Left cardiac atrium (tissue), 4 donors: ENCODE measurements at places on chromosomes 6 and 20.

DNA sequence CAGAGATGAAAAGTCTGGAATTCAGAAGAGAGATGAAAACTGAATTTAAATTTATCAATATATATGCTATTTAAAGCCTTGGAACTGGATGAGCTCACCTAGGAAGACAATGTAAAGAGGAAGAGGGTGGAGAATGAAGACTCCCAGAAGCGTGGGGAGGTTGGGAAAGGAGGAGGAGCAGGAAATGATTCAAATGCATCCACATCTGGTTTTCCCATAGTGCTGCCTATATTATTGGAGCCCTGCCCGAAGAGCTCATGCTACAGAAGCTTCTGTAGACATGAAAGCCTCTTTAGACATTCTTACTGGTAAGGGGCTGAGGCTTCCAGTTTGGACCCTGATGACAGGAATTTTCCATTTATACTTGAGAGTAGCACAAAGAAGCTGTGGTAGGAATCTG is 19.2 kb downstream of the PDE7B start:
- no peak for DNase-seq

GRCh38 chr20:33622705-33623365 is 39.3 kb upstream of the C20orf144 start:
- no peak for DNase-seq

DNA sequence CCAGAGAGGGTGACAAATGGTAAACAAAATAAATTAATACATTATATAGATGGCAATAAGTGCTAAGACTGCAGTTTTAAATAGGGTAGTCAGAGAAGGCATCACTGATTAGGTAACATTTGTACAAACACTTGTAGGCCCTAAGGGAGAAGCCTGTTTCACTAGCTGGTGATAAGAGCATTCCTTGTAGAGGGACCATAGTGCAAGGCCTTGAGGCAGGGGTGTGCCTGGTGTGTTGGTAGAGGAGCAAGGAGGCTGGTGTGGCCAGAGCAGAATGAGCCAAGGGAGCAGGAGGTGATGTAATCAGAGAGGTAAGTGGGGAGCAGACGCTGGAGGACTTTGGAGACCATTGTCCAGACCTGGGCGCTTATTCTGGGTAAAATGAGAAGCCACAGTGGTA is 70.7 kb downstream of the ANKRD6 start:
- no peak for DNase-seq

GRCh38 chr20:34843421-34843820 is 18.0 kb upstream of the NCOA6 start:
- DNase-seq = no peak

DNA sequence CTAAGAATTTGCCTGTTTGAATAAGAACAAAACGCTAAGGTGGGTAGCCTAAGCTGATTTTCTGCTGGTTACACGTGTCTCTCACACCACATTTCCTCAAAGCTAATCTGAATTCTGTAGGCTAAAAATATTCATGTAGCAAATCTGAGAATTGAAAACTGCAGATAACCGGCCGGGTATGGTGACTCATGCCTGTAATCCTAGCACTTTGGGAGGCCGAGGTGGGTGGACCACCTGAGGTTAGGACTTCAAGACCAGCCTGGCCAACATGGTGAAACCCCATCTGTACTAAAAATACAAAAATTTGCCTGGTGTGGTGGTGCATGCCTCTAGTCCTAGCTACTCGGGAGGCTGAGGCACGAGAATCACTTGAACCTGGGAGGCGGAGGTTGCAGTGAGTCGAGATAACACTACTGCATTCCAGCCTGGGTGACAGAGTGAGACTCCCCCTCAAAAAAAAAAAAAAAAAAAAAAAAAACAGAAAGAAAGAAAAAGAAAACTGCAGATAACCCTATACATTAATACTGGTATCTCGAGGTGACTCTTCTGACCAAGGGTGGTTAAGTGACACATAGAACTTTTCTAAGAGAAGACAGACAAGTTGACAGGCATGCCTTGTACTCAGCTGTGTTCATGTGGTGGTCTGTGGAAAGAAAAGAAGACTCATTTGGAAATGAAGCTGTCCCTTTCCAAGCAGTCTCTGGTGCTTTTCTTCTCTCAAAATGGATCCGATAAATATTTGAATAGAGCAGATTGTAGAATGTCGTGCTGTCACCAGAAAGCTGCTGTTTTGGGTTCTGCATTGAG is 24.7 kb upstream of the ASXL1 start:
- no peak for DNase-seq

GRCh38 chr6:3752531-3753227 is 1.2 kb upstream of the PXDC1 start:
- DNase-seq = no peak

- no peak for DNase-seq
These were observed 144.9 kb upstream of the OLIG3 start for GRCh38 chr6:137638926-137639706.

- DNase-seq = no peak
These were observed 672.3 kb downstream of the UTRN start for GRCh38 chr6:144957236-144957937.

GRCh38 chr6:145866456-145867396 is 52.1 kb upstream of the FBXO30 start:
- DNase-seq = no peak

DNA sequence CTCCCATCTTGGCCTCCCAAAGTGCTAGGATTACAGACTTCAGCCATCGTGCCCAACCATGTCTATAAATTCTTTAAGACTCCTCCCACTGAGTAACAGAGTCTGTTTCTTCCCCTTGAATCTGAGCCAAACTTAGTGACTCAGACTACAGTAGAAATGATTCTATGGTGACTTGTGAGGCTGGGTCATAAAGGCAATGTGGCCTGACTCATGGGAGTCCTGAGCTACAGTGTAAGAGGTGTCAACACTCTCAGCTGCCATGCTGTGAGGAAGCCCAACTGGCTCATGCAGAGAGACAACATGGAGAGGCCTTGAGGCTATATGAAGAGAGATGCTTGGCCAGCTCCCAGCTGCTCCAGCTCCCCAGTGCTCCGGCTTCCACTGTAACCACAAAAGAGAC is 5.2 kb upstream of the NRSN2 start:
- DNase-seq = no peak

DNA sequence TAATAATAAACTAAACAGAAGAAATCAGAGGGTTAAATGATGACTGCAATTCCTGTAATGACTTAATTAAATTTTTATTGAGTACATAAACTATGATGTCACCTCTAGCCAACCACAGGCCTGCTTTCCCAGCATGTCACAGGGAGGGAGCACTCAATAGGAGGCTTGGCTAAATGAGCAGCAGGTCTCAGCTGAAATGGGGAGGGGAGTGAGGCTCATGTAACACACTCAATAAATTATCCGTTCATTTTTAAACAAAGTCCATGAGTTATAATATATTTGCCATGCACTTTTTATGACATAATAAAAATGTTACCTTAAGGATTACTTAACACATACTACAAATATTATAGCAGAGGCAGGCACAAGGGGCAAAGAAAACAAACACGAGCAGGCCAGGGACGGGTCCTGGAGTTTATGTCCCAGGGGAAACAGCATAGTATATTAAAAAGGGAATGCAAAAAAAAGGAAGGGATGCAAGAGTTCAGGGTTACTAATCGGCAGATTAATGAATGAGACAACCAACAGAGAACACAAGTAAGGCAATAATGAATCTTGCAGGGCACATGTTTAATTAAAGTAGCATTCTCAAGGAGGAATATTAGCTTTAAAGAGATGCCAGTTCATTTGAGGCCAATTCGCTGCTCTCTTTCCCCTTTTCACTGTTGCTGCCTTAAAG is 27.1 kb upstream of the FAM83C start:
- DNase-seq = no peak

- no peak for DNase-seq
These were observed 90.7 kb downstream of the CEP57L1 start for GRCh38 chr6:109186012-109186411.

DNA sequence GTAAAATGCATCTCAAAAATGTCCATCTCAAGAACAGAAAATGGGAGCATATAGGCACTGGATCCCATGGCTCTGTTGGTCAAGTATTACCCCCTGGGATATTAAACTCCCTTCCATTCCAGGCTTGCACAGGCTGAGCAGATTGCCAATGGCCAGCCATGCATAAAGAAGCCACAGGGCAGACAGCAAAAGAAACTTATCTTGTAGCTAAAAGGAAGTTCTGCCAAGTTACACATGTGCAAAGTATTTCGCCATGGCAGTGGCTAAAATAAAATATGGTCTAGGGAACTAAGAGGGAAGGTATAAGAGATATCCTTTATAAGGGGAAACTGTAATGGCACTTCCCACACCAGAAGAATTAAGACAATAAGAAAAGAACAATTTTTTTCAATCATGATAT is 415.6 kb upstream of the BTBD3 start:
- no peak for DNase-seq

DNA sequence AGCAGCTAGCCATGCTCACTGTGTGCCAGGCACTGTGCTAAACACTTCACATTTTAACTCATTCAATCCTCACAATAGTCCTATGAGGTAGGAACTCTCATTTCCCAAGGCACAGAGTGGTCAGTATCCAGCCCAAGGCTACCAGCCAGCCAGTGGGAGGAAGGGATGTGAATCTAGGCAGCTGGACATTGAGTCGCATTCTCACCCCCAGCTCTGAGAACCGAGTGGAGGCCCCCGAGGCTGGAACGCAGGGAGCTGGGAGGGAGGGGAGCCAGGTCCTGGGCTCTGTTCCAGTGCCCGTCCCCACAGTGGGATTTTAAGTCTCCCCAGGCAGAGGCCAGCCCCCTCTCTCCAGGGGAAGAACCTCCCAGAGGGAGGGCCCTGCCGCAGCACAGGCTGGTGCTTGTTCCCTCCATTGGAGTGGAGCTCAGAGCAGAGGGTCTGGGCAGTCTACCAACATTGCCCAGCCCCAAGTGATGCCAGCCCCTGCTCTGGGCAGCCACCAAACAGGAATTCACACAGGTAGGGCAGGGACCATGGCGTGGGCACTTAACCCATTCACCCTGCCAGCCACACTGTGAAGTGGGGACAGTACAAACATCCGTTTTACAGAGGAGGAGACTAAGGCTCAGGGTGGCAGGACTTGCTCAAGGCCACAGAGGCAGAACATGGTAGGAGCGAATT is 131.3 kb downstream of the CEBPB start:
- DNase-seq = no peak

- DNase-seq = no peak
These were observed 157.9 kb downstream of the MRPL14 start for GRCh38 chr6:43969158-43969981.

GRCh38 chr6:128515550-128516513 is 4.6 kb downstream of the PTPRK start:
- DNase-seq = no peak

- no peak for DNase-seq
These were observed 102.3 kb upstream of the TBX18 start for GRCh38 chr6:84866715-84867114.

DNA sequence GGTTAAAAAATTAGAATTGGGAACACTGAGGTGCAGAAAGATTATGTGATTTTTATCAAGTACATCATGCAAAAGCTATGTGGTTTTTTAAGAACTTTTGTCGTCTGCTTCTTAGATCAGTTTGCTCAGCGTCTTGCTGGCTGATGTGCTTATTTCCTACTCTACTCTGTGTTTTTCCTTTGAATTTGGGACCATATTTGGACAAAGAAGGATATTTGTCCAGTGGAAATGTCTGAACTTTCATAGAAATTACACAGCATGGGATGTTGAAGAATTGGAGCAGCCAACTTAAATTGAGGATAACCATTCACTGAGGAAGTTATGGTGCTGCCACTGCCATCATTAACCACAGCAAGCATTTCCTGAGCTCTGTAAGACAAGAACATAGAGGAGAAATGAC is 252.8 kb upstream of the HS3ST5 start:
- DNase-seq = no peak

DNA sequence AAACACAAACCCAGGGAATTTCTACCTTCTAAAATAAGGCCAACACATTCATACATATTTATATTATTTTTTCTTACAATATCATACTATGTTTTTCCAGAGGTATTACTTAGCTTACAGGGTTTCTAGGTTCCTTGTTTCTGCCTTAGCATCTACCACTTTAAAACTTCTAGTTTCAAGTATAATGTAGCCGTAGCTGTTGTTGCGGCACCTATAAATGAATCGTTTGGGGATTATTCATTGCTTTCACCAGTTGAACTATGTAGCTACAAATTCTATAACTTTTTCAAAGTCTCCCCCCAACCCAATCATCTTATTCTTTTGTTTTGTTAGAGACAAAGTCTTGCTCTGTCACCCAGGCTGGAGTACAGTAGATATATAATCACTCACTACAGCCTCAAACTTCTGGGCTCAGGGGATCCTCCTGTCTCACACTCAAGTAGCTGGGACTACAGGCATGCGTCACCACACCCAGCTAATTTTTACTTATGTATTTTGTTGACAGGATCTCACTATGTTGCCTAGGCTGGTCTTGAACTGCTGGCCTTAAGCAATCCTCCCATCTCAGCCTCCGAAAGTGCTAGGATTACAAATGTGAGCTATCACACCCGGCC is 43.9 kb downstream of the TNFAIP3 start:
- no peak for DNase-seq

DNA sequence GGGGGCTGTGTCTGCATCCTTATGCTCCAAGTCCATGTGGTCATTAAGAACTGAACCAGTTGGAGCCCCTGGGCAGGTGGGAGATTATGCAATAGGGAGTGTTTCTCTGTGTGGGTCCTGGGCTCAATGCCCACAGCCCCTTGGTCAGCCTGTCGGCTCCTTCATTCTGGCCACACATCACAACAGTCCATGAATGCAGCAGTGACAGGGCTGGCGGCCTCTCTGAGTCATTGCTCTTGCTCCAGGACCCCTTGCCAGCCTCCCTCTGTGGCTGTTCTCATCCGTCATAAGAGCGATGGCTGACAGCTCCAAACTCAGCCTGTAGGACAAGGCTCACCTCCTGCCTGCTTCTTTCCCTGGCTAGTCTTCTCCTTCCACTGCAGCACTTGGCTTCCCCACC is 609.5 kb upstream of the CDH4 start:
- no peak for DNase-seq

- no peak for DNase-seq
These were observed 116.0 kb downstream of the CRYBG1 start for GRCh38 chr6:106476331-106477105.

DNA sequence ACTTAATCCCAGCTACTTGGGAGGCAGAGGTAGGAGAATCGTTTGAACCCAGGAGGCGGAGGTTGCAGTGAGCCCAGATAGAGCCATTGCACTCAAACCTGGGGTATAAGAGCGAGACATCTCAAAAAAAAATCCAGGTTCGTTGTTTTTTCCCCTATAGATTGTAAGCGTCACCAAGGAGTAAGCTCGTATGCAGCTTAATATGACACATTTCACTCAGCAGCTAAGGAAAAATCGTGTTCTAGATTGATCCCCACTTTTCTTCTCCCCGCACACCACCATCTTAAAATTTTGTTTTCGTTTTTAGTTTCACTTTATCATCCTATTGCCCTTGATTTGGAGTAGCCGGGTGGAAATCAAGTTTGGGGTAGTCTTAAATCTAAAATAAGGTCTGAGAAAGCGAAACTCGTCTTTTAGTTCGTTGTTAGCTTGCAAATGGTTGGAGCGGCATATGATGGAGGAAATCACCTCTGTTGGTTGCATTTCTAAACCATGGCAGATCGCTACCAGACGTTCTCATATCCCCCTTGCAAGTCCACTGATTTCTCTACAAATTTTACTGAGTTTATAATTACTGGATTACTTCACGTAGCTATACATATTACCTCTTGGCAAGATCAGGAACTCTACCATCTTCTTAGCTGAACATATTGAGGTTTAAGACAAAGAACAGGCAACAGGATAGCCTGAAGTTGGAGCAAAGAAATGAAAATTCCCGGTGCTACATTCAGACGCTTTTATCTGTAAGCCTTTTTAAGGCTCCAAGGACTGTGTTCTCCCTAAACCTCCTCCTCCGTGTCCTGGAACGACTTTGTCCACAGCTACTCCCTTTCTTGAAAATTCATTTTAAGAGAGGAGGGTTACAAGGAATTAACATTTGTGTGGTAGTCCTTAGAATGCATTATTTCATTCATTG is 91.1 kb upstream of the BTN3A2 start:
- DNase-seq = no peak

- DNase-seq = no peak
These were observed 23.3 kb downstream of the TMC2 start for GRCh38 chr20:2559651-2560050.
